ENCODE measurements at places on chromosomes 5 and 9.

DNA sequence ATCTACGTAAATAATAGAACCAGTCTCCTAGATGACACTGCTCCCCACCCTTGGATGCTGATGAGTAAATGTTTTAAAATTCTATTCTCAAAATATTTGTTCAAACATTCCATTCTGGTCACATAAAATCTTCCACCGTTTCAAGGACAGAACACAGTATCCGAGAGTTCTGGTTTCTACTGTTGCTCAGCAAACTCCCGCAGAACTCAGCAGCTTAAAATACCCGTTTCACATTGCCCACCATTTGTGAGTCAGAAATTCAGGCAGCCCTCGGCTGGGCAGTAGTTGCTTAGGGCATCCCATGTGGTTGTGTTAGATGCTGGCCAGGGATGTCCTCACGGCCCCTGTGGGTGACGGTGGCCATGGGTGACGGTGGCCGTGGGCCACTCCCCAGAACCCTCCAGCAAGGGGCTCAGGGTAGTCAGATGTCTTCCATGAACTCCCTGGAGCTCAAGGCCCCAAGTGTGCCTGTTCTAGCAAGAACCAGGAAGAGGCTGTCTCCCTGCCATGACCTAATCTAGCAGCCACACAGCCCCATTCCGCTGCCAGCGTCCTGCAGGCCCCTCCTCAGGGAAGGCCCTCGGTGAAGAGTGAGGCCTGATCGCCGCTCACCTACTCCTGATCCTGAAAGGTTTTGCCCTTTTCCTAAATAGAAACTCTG, 17.4 kb downstream of the MGAT1 start:
- DNase-seq, result peak; percentile 79

GRCh38 chr5:37844009-37844408, 4.2 kb upstream of the GDNF start:
- no peak for DNase-seq

DNA sequence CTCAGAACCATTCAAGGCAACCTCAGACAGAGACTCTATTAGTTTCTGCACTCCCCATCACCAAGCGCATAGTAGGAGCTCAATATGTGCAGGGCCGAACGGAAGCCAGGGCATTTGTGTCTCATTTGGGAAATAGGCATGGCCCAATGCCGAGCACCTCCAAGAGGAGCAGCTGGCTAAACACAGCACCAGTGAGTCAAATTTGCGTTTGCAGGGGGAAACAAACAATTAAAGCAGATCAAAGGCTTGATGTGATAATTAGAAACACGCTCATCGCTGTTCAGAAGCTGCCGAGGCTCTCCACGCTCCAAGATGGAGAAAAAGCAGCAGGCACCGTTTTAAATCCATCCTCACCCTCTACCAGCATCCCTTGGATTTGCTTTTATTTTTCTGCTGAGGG, 225.3 kb downstream of the AGTPBP1 start:
- DNase-seq, result no peak

DNA sequence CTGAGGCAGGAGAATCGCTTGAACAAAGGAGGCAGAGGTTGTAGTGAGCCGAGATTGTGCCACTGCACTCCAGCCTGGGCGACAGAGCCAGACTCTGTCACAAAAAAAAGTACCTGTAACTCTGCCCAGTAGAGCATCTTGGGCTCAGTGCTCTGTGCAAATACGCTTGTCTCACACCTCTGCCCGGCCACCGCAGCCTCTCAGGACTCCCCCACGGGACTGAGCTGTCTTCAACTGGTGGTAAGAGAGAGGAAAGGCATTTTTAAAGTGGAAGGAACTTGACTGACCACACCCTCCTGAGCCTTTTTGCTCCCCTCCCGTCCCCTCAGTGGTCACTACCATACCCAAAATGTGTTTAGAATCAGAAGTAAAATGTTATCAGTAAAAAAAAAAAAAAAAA, 174.3 kb upstream of the PIK3R1 start:
- DNase-seq, result no peak

DNA sequence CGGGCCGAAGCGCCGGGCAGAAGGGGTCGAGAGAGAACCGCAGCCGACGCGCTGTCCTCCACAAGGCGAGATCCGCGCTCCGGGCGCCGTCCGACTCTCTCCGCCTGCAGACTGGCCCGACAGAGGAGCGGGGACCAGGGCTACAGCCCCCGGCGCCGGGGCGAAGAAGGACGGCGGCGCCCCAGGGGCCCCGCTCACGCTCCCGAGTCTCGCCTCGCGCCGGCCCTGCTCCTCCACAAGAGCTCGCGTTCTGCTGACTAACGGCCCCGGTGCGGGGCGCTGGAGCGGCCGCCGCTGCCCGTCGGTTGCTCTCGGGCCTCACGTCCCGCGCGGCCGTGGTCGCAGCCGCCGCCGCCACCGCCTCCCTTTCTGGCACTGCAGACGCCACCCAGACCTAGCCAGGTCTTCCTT, 338 bp downstream of the ABHD17B start:
- peak; percentile 76 for DNase-seq

DNA sequence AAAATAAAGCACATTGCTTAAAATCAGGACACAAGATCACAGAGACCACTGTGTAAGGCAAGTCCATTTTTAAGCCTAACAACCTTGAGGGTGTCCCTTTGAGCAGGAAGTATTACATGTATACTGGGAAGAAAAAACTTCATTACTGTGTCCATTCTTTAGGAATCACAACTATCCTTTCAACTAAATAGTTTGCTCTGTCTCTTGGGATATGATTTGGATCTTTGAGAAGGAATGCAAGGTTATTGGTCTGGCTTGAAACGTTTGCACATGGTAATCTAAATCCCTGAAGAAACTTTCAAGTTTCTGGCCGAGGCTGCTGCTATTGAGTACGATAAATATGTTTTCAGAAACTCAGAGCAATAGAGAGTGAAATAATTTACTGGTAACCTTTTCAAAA, 923.0 kb upstream of the SEMA6A start:
- peak; percentile 56 for DNase-seq

DNA sequence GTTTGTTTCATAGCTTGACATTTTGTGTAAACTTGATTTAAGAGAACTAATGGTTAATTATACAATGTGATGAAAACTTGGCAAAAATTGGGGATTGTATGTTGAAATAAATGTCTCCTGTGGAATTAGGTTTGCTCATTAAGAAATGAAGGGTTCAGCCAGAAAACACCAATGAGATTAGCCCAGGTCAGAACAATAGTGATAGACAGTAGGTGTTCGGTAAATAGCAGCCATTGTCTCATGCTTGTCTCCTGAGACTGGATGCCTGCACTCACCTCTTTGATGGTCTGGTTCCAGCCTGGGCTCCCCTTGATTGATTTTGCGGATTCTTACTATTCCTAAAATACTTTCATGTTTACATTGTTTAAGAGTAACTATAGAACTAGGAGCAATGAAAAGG, 135.5 kb downstream of the FBN2 start:
- no peak for DNase-seq

DNA sequence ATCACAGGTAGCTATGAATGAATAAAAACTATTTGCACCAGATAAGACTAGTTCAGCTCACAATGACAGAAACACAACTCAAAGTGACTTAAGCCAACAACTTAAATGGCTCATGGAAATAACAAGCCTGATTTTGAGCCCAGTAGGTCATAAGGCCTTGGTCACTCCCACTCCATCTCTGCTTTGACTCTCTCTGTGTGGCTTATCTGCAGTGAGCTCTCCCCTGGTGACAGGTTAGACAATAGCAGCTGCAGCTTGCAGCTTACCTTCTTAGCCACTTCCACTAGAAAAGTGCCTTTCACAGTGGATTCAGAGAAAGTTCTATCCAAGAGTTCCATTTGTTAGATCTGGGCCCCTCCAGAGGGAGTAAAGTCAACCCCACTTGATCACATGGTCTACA, 315.7 kb downstream of the RAB3C start:
- DNase-seq, result no peak

GRCh38 chr5:34941936-34942335, 12.6 kb downstream of the DNAJC21 start:
- DNase-seq, result no peak

DNA sequence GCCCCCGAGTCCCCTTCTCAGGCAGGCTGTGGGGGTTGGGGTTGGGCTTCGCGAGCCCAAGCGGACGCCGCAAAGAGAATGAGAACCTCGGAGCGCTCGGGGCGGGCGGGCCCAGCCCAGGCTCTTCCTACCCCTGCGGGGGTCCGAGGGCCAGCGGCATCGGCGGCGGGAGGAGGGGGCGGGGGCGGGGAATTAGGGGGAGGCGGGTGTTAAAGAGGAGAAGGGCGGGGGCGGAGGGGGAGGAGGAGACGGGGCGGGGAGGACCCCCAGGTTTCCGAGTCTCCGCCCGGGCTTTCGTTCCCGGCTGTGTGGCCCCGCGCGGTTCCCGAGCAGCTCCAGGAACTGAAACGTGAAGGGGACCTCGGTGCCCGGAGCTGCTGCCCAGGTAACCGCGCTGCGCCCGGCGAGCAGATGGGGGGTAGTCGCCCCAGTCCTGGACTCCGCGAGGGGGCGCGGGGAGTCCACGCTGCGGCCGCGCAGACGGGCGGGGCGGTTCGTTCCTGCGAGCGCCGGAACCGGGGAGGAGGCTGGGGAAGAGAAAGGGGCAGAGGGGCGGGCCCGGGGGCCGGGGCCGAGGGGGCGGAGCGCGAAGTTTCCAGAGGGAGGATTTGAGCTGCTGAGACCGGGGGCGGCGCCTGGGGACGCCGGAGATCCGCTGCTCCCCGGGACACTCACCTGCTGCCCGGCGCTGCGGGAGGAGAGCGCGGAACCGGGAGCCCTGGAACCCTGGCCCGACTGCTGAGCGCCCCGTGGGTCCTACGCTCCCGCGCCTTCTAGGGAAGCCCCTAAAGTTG, 38.4 kb upstream of the PLEKHG4B start:
- peak; percentile 77 for DNase-seq

GRCh38 chr9:126699401-126699881, 85.7 kb downstream of the LMX1B start:
- DNase-seq, result no peak

- DNase-seq, result no peak
Measured at GRCh38 chr5:122697191-122697590, 77.7 kb upstream of the SNX2 start.

- DNase-seq, result no peak
Measured at GRCh38 chr5:135985951-135986350, 31.2 kb upstream of the LECT2 start.

DNA sequence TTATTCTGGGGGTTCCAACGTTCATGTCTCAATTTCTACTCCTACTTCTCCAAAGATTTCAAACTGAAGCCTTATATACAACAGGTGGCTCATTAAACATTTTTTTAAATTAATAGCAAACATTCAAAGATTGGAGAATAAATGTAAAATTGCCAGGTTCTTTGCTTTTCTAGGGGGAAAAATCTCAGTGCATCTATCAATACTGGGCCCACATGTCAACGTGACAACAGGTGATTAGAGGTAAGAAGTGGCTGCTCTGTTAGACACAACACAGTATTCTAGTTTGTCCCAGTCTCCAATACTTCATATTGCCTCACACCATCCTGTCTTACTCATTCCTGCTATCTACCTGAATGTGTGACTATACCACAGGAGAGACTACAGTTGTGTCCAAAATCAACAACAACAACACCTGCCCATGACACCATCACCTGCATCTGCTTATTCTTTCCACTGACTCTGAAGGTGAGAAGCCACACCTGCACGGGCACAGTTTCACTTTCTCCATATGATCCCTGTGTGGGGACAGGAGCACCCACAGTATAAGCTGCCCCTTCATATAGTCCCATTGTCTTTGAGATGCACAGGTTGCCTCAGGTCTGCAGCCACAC, 110.2 kb downstream of the LHFPL2 start:
- DNase-seq, result no peak

DNA sequence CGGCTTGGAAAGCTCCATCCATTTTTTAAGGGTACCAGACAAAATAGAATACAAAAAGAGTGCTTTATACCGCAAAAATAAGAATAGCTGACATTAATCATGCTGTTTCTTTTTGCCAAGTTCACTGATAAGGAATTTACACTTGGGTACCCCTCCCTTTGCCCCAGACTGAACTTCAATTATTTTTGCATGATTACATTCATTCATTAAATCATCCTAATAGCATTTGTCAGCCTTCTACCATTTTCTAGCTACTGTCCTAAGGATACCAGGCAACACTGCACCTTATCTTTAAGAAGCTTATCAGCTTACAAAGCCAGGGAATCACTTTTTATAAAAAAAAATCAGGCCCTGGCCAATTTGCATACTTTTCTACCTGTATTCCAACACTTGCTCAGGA, 48.4 kb downstream of the YIPF5 start:
- no peak for DNase-seq

GRCh38 chr5:154509784-154510555, 31.9 kb upstream of the HAND1 start:
- DNase-seq, result no peak

DNA sequence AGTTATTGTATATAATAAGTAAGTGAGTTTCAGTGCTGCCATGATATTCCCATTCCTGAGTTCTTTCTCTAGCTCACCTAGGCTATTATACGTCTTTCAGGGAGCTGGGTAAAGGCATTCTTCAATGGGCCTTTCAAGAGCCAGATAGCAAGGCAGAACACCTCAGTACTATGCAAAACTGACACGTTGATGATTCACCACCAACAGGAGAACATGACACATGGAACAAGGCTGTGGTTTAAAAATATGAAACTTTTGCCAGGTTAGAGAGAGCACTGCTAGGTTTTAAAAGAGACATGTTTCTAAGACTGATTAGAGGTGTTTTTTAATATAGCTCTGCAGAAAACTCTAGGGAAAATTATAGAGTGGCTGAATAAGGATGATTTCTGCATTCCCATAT, 95.9 kb downstream of the UGCG start:
- DNase-seq, result peak; percentile 32

DNA sequence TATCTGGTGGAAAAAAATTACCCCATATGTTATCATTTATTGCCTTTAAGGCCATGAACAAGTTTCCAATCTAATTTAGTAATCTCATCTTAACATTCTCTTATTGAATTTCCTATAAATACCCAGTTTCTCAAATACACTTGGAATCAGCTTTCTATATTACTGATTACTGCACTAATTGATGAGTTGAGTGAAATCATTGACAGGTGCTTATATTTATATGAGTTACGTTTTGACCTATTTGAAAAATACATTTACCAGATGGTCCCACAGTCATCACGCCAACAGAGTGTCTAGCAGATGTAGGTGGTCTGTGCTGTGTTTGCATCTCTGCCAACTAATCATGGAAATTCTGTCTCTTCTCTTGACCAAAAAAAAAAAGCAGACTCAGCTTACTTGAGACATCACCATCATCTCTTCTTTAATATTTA, 307.3 kb upstream of the NREP start:
- DNase-seq, result no peak

DNA sequence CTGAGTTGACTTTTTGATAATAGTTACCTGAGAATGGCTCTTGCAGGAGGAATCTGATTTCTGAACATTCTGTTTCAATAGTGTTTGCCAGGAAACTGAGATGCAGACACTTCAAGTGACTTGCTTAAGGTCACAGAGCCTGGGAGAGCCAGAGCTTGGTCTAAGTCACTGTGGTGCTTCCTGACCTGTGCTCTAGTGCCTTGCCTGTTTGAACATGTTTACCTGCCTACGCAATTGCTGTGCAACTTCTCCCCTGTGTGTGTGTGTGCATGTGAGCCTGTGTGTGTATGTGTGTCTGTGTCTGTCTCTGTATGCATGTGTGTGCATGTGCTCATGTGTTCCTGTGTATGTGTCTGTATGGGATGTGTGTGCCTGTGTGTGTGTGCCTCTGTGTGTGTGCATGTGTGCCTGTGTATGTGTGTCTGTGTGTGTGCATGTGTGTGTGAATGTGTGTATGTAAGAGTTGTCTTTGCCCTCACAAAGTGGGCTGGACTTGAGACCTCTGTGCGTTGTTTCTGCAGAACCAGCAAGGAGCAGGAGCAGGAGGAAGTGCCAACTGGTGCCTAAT, 185.8 kb downstream of the GADD45G start:
- no peak for DNase-seq
